CD4-positive, alpha-beta T cell treated with Interleukin-1 beta for 1 hour (primary cell): ENCODE measurements at places on chromosomes 12 and 14.
A peak's percentile ranks its signal among the peaks of the same experiment; 100 is the strongest.

DNA sequence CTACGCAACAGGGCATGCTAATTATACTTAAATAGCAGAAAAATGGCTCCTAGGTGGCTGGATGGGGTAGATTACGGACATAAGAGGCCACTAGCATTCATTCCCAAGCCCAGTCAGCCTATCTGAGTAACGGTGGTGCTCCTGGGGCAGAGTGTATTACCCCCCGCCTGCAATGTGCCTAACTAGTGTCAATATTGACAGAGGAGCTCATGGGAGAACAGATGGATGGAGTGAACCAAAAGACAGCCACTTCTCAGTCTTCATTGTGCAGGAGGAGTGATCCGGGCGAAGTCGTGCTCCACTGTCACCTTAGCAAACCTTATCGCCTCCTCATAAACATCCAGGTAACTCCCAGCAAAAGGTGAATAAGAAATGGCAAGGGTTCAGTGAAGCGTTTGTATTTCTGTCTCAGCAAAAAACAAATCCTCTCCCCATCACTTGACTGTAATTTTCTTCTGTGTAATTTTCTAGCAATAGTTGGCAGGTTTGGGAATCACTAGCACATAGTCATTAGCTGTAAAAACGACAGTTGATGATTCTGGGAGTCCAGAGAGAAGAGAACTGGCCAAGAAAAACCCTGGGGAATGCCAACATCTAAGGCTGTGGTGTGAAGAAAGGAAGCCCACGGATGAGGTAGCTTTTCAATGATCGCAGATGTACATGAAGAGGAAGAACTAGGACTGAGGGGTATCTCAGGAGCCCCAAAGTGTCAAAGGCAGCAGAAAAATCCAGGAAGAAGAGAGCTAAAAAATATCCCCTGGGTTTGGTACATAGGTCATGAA is 126.6 kb upstream of the BCL2L14 start:
- no peak for DNase-seq

- no peak for DNase-seq
Observed at GRCh38 chr14:51540364-51540763, 111.3 kb upstream of the FRMD6 start.

- DNase-seq = no peak
Observed at GRCh38 chr12:84701041-84701440, 211.6 kb downstream of the SLC6A15 start.

DNA sequence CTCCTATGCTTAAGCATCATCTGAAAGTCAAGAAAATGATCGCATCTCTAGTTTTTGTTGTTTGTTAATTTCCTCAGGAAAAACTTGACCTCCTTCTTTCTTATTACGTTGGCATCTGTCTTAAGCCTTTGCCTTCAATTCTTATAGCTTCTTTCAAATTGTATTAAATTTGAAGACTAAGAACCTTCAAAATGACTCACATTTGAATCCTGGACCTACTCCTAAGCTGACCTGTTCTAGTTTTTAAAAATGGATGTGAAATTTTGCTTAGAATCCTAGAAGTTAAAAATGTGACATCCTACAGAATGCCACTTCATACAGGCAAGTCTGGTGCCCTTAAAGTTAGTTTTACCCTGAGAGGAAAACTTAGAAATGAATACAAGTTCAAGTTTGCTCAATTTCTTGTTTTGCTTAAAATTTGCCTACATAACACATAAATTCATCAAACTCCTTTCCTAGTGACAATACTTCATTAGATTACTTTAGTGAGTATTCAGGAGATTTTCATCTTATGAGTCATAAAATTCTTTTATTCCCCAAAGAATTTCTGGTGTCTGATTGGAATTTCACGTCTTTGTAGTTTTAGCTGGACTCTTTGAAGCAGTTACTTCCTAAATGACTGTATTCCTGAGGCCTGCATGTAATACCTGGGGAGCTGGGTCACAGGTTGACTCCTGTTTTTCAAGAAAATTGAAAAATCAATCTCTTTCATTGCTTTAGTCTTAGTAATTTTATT is 152.3 kb downstream of the MSRB3 start:
- DNase-seq = no peak

GRCh38 chr12:109910969-109911348 is 10.9 kb downstream of the TCHP start:
- DNase-seq = no peak

DNA sequence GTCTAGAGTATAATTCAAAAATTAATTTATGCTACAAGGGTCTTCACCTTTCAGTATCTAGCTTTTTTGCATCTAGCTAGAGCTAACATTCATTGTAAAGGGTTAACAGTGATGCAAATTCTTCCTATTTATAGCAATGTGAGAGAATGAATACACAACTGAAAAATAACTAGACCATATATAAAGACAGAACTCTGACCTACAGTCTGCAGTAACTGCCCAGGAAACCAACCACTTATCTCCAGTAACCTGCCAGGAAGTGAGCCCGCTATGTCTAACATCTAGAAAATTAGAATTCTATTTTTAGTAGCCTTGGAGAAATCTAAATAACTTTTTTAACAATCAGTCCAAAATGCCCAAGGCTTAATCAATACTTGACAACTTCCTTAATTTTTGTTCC is 1021.9 kb downstream of the LRFN5 start:
- DNase-seq = no peak

DNA sequence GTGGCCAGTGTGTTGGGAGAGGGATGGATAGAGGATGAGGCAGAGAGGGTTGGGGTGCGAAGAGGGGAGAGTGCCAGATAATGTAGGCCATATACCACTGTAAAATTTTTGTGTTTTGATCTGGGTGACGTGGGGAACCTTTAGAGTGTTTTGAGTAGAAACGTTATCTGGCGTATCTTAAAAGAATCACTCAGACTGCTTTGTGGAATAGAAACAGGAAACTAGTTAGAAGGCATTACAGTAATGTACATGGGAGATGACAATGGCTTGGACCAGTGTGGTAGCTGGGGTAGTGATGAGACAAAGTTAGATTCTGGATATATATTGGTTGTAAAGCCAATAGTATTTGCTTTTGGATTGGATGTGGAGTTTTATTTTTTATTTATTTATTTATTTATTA is 20.6 kb downstream of the ATF1 start:
- no peak for DNase-seq

DNA sequence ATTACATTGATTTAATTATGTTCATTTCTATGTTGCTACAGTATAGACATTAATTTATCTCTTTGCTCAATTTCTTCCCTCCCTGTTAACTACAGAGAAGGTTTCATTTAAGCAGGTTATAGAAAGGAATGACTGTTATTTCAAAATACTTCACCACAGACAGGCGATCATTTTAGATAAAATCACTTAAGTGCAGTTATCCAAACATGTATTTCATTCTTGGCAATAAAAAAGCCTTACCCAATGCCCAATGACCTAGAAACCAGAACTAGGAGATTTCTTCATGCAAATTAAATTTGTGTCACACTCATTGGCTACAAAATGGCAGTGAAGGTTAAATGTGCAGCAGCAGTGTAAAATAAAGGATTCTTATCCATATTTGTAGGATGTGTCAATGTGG is 266.4 kb downstream of the KCNH5 start:
- no peak for DNase-seq

- no peak for DNase-seq
Observed at GRCh38 chr12:130334937-130335336, 2.8 kb upstream of the PIWIL1 start.

DNA sequence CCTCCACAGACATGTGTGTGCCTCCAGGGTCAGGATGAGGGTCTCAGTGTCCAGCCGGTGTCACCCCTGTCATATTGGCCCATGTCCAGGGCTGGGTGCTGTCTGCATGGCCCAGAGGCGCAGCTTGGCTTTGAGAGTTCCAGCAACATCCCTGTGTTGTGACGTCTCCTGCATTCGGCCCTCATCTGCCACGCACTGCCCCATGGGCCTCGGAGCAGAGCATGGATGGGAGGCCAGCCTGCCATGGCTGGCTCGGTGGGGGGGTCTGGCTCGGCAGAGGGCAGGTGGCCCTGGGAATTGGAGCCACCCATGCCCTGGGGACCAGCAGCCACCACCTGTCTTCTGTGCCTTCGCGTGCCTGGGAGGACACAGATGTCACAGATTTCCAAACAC is 10.8 kb upstream of the TEX22 start:
- DNase-seq = no peak

DNA sequence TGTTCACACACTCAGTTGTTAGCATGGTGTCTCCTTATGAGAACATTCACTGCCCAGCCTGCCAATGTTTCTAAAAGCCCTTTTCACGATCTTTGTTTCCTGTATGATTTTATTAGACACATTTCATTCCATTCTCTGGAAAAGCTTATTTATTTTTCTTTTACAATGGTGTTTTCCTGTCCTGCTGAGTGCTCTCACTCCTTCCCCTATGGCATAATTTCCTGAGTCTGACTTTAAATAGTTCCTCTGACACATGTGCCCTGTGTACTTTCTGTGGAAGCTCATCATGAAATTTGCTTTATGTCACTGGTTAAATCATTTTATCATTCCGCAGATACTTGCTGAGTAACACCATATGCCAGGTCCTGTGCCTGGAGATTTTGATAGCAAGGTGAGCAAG is 612.0 kb downstream of the FLRT2 start:
- DNase-seq = no peak

- peak; percentile 11 for DNase-seq
Observed at GRCh38 chr12:124391340-124392261, 96.7 kb downstream of the RFLNA start.

DNA sequence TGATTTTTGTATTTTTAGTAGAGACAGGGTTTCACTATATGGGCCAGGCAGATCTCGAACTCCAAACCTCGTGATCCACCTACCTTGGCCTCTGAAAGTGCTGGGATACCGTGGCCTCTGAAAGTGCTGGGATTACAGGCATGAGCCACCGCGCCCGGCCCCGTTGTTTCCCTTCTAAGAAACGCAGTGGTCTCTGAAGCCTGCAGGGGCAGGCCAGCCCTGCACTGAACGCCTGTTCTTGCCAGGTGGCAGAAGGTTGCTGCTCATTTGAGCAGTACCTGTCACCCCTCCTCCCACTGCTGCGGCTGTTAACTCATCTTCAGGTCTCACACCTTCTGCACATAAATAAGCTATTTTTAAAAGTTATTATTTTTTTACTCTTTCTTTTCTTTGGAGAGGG is 24.3 kb downstream of the GPRC5A start:
- DNase-seq = no peak

GRCh38 chr12:65608319-65608916 is 215.9 kb upstream of the HMGA2 start:
- DNase-seq = no peak

- no peak for DNase-seq
Observed at GRCh38 chr14:100782516-100783320, 43.2 kb upstream of the MEG3 start.

DNA sequence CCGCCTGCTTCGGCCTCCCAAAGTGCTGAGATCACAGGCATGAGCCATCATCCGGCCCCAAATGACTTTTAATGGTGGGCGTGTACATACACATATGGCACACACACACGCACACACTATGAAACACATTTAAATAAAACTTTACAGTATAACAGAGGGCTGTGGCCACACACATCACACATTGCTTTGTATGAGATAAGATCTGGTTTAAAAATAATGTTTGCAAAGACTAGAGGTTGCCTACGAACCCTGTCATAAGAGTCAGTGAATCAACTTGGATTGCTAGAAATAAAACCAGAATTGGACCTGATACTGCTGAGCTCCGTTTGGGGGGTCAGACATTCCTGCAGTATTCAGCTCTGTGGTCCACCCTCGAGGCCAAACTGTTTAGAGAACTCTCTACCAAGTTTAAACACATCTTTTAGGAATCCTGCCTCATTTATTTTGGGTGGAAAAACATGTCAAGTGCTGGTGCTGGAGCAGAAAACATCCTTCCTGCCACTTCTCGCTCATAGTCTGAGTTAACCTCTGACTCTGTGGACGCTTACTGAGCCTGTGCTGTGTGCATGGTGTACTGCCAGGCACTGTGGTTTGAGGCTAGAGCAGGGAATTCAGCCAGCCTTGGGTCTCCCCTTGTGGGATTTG is 47.8 kb upstream of the EML1 start:
- DNase-seq = no peak

GRCh38 chr12:124549629-124550028 is 17.8 kb downstream of the NCOR2 start:
- no peak for DNase-seq

- DNase-seq = peak; percentile 27
Observed at GRCh38 chr12:113860950-113861349, 105.2 kb downstream of the RBM19 start.

DNA sequence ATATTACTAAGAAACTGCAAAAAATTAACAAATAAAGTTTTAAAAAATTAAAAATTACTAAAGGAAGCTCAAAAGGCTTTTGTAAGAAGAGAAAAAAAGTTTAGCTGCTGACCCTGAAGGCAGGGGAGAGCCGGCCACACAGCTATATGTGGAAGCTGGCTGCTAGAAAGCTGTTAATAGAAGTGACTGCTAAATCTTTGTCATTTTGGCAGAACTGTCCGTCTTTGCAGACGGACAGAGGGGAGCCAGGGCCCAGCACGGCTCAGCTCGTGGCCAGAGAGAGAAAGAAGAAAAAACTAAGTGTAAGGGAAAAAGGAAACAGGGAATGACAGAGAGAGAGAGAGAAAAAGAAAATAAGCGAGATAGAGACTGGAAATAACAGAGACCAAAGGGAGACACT is 27.9 kb downstream of the PRMT8 start:
- no peak for DNase-seq

DNA sequence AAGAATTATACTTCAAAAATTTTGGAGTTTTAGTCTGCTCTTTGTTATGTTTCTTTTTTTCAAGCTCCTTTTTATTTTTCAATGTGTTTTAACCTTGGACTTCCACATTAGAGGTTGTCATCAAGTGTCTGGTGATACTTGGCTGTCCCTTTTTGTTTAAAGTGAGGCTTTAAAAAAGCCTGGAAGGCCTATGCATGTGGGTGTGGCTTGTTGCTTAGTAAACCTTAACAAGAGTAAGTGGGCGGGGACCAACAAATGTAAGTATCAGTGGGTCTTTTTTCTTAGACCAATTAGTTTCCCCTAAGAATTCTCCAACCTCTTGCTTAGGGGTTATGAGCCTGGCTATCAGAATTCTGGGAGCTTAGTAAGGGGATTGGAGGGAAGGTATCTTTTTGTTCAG is 26.4 kb downstream of the HCFC2 start:
- DNase-seq = no peak

DNA sequence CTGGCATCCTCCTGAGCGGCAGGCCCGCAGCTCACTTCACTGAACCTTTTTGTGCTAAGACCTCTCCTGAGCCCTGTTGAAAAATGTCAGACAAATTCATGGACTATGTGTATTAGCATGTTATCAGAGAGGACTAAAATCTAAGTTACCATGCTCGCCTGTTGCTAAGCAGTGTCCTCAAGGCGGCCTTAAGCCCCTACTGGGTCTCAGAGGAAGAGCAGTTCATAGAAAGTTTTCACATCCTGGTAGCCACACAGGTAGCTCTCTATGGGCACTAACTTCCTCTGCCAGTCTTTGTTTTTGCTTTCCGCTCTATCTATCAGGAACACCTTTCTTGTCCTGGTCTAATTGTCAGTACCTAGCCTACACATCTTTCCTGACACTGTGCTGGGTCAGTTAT is 306.6 kb upstream of the MIS18BP1 start:
- no peak for DNase-seq

- no peak for DNase-seq
Observed at GRCh38 chr12:83128540-83128939, 441.8 kb downstream of the TMTC2 start.
